ENCODE measurements at places on chromosomes 1 and 21.

GRCh38 chr1:57986432-57986831 lies 560.1 kb downstream of the OMA1 start:
- DNase-seq, result no peak

- no peak for DNase-seq
Observed at GRCh38 chr1:91672601-91673161, 172.0 kb downstream of the CDC7 start.

DNA sequence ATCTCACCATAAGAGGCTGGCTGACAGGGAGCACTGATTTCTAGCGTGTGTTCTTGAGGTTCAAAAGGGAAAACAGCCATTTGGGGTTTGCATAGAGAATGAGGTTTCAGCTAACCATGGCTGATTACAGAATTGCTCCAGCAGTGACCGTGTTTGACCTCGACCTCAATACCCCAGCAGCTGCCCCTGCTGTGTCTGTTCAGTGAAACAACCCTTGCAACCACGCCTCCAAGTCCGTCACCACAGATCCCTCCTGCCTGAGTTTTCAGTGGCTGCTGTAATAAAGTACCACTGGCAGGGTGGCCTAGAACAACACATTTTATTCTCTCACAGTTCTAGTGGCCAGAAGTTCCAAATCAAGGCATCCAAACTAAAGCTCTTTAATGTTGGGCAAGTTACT lies 147.7 kb downstream of the HUNK start:
- no peak for DNase-seq

GRCh38 chr21:35859677-35860076 lies 200.6 kb downstream of the SETD4 start:
- no peak for DNase-seq

DNA sequence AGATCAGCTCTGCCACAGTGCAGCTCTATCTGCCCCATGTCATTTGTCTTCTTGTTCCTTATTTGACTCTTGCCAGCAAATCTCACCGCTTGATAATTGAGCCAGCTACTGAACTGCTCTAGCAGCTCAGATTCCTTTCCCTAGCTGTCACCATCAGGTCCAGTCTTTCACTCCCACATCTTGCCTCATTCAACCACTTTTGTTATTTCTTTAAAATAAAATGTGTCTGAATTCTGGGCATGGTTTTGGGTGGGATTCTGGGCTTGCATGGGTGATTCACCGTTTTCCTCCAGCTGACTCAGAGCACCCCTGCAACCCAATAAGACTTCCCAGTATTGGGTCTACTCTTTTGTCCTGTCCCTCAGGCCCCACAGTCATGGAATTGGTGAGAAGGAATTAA lies 215.7 kb downstream of the DSCAM start:
- no peak for DNase-seq

GRCh38 chr1:229230893-229231753 lies 39.8 kb upstream of the RAB4A start:
- no peak for DNase-seq

DNA sequence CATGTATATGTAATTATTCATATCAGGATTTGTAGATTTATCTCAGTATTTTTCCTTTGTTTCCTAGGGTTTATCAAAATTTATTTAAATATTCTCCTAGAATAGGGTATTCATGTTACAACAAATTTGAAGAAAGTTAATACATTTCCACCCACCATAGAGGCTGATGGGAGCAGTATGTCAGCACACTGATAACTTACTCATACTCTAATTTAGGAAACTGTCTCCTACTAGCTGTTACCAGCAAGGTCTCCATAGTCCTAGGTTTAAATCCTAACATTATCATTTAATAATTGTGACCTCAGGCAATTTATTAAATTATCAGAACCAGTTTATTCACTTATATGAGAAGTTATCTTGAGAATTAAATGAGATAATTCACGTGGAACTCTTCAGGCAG lies 127.0 kb downstream of the USP25 start:
- no peak for DNase-seq

- no peak for DNase-seq
Observed at GRCh38 chr1:167249702-167250101, 29.0 kb downstream of the POU2F1 start.

- DNase-seq, result no peak
Observed at GRCh38 chr1:46487818-46488218, 1.8 kb upstream of the DMBX1 start.

GRCh38 chr1:10733474-10734366 lies 62.7 kb downstream of the CASZ1 start:
- DNase-seq, result no peak

DNA sequence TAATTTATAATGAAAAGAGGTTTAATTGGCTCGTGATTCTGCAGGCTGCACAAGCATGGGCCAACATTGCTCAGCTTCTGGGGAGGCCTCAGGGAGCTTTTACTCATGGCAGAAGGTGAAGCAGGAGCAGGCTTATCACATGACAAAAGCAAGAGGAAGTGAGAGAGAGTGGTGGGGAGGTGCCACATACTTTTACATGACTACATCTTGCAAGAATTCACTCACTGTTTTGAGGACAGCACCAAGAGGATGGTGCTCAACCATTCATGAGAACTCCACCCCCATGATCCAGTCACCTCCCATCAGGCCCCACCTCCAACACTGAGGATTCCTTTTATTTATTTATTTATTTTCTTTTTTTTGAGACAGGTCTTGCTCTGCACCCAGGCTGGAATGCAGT lies 5.5 kb upstream of the PLEKHM2 start:
- no peak for DNase-seq

- no peak for DNase-seq
Observed at GRCh38 chr1:203325026-203325417, 19.7 kb downstream of the BTG2 start.

- DNase-seq, result no peak
Observed at GRCh38 chr1:188022661-188023060, 1193.9 kb downstream of the PLA2G4A start.

DNA sequence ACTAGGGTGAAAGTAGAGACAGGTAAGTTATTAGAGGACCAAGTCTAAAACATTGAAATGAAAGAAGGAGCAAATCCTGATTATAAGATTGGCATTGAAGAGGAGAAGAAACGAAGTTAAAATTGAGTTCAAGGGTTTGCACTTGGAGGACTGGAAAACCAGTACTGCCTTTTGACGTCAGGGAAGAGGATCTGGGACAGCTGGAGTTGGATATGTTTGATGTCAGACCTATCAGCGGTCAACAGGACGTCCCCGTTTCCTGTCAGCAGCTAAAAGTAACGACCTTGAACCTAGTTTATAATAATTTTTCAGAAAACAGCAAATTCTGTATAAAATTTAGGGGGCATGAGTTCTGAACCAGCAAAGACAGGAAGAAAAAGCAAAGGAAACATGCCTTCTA lies 1.2 kb upstream of the NID1 start:
- no peak for DNase-seq

DNA sequence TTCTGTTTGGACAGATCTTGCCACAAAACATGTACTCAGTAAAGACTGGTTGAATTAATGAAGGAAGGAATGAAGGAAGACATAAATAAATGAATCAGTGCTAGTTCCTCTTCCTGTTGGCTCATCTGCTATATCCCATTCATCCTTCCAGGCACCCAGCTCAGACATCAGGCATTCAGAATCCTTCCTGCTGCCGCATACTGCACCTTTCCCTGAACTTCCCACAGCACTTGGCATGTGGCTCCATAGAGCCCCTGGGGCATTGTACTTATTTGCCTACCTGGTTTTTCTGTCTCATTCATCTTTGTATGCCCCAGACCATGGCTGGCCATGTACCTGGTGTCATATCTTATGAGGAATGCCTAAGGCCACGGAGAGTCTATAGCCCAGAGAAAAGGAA lies 34.4 kb upstream of the ZNF648 start:
- DNase-seq, result no peak

- DNase-seq, result no peak
Observed at GRCh38 chr1:1809489-1809888, 31.2 kb upstream of the NADK start.

DNA sequence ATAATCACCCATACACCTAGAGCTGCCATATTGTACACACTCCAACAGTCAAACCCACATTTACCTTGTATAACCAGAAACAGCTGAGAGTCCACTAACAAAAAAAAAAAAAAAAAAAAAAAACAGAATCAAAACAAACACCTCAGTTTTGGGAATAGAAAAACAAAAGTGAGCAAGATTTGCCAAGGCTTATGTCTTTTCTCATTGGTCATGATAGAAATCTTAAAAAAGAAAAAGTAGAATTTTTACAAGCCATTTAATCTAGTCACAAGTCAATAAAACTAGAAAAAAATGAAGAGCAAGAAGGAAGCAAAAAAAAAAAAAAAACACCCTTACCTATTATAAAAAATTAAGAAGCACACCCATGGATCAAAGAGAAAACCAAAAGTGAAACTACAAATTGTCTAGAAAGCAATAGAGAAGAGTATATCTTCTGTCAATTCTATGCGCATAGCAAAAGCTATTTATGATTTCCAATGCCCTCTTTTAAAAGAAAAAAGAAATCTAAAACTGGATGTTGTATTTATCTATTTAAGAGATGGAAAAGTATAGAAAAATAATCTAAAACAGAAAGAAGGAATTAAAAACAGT lies 113.2 kb upstream of the GALNT2 start:
- DNase-seq, result no peak

GRCh38 chr21:18877917-18878316 lies 474.3 kb upstream of the TMPRSS15 start:
- no peak for DNase-seq

GRCh38 chr1:168881656-168882260 lies 152.8 kb upstream of the DPT start:
- no peak for DNase-seq

- DNase-seq, result no peak
Observed at GRCh38 chr1:37795340-37796125, 1.9 kb downstream of the MANEAL start.

DNA sequence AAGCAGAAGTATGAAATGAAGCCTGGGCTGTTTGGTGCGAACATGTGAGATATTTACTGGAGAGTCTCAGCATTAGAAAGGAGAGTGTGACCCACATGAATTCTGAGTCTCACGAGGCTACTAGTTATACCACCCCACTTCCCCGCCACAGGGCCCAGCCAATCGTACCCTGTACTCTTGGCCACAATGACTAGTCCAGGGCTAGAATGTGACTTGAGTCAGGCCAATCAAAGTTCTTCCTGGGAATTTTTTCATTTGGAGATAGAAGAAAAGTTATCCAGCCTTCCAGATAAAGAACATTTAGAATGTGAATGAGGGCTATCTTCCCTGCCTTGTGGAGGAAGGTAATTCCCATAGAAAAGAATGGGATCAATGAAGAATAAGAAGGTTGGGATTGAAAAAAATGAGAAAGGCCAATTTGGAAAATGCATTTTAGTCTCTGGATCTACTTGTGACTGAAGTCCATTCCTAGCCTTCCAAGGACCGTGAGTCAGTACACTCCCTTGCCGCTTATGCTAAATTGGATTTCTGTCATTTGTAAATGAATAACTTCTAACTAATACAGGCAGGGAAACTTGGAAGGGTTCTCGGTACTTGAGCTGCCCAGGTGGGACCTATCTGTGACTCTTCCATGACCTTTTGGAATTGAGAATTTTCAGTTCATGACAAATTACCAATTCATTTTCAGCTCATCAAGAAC lies 12.3 kb upstream of the RIMKLA start:
- no peak for DNase-seq

- DNase-seq, result peak; percentile 82
Observed at GRCh38 chr1:160193091-160193819, 2.9 kb downstream of the CASQ1 start.

DNA sequence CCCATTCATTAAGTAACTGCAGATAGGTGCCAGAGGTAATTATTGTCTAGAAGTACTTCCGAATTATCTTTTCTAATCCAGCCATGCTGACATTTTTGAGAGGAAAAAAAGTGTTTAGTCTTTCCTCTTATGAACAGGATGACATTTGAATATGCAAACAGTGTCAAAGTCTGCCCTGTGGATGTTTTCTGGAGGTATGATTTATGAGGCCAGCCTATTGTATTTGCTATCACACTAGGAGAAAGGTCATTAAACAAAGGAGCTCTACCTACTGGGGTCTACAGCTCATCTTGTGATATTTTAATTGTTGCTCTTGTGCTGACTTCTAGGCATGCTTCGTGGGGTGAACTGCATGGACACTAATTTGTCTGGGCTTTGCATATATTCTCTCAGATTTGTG lies 559.7 kb upstream of the CAMK1G start:
- DNase-seq, result no peak

GRCh38 chr1:90716552-90717355 lies at the start of gene BARHL2:
TSS of gene BARHL2 (minus strand) at chr1:90717302. CDS start at chr1:90717195, 107 bp downstream.
- DNase-seq, result no peak

DNA sequence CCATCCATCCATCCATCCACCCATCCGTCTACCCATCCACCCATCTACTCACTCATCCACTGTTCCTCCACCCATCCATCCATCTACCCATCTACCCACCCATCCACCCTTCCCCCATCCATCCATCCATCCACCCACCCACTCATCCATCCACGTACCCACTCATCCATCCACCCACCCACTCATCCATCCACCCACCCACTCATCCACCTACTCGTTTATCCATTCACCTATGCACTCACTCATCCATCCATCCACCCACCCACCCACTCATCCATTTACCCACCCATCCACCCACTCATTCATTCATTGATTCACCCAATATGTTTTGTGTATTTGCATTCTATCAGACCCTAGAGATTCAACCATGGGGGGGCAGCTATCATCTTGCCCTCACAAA lies 27.2 kb downstream of the TNFRSF8 start:
- no peak for DNase-seq

GRCh38 chr1:226983247-226983991 lies 43.3 kb downstream of the COQ8A start:
- no peak for DNase-seq

DNA sequence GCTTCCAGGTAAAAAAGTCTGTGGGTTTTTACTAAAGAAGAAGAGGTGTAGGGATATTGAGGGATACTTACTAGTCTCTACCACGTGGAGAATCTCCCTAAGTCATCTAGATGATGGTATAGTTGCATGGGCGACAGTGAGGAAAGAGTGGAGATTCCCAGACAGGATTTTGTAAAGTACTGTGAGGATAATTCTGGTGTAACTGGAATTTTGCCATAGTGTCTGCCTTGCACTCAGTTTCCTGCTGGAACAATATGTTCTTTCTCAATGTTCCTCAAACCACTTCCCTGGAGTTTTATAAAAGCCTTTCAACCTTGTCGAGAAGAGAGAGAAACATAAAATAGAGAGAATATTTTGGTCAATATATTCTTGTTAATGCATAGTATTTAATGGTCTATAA lies 95.1 kb upstream of the WLS start:
- no peak for DNase-seq

- no peak for DNase-seq
Observed at GRCh38 chr1:75085931-75086330, 48.3 kb upstream of the LHX8 start.

GRCh38 chr1:6416295-6416656 lies 3.4 kb downstream of the HES2 start:
- DNase-seq, result no peak
